ENCODE measurements at places on chromosomes 12 and 14. TPM values are rescaled to one million over a fixed set of nuclear protein-coding genes. Genes with fewer than 3 reads are reported as not detected.

ZBTB42 gene
- 6.7 TPM for total RNA-seq

DNA sequence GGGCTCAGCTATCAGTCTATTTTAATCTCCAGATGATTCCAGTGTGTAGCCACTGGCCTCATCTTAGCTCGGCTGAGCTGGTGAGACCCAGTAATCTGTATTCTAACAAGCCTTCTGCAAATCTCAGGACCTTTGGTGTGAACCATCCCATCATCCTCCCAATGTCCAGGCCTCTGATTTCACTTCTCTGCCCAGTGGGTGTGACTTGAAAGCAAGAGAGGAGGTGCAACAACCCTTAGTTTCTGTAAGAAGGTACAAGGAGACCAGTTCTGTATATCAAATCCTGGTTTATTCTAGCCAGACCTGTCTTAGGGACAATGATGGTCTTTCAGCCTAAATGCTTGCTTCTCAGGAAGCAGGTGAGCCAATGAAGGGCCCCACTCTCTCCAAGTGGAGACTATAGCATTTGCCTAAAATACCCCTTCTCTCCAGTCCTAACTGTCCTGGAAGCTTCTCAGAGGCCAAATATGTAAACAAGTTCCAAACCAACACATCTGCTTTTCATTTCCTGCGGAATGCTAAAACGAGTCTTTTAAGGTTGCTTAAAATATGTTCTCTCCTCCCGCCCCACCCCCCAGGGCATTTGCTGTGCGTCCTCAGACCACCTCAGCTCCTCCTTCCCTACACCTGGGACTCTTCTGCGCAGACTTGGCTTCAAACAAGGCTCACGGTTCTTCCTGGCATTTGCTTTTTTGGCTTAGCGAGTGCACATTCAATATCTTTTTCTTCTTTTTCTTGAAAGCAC is 78.4 kb upstream of the FUT8 start:
- H3K4me3 ChIP-seq: no peak overlapping the region
- no peaks in the 10 kb centered on the region for H3K27me3 ChIP-seq

DNA sequence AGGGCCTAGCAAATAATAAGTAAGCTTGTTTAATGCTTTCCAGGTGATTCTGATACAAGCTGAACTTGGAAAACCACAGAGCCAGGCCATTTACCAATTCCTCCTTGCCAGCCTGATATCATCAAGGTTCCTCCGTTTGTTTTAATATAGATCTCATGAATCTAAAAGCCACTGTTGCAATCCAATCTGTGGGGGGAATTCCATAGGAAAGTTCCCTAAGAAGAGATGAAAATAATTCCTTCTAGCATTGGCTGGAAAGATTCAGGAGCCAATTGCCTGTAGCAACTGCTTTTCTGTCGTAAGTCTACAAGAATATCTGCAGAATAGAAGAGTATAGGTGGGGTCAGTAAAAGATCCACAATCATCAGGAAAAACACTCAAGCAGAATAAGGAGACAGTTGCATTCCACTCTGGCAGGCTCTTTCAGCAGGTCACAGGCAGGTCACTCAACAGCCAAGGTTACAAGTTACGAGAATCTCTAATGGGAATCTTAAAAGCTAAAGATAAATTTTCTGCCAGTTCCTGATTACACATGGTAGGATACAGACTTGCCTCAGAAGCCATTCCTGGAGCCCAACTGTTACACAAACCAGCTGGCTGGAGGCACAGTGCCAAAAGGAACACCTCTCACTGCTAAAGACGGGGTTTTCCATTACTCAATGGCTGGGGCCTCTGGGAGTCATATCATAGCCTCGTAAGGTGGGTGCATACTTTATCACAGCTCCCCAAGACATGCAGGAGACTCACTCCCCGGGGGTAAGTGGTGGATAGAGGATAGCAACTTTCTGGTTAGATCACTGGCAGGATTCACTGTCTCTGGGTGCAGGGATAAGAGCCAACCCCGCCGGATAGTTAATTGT is 43.6 kb downstream of the FGD6 start:
- H3K36me3 ChIP-seq: no peaks in the 10 kb centered on the region
- H3K27me3 ChIP-seq: no peaks in the 10 kb centered on the region
- no peak overlapping the region for H3K27ac ChIP-seq
- peaks cover 10% of the 10 kb centered on the region for H3K4me1 ChIP-seq
- no peak overlapping the region for H3K4me3 ChIP-seq

DNA sequence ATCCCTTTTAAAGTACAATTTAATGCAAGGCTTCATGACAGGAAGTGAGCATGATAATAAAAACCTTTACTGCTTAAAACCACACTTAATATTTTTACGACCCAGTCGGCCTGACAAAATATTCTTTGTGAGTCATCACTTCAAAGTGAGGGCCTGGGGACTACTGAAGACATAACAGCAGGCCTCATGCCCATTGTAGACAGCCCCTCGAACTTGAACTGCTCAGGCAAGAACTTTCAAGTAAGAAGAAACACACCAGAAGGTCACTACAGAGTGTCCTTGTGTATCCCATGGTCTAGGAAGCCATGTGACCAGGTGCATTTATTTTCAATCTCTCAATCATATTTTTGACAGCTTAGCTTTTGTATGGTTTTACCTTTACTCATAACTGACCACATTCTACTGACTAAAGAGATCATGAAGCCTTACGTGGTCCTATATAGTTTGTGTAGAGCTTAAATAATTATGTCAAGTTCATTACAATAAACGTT is 61.4 kb upstream of the MANSC4 start:
- H3K4me3 ChIP-seq: no peak overlapping the region
- DNase-seq: no peak
- no peak overlapping the region for H3K27ac ChIP-seq
- no peaks in the 10 kb centered on the region for H3K36me3 ChIP-seq
- no peaks in the 10 kb centered on the region for H3K27me3 ChIP-seq

- no peak overlapping the region for H3K27ac ChIP-seq
- no peak overlapping the region for H3K4me3 ChIP-seq
- DNase-seq: no peak
Measured at GRCh38 chr12:903055-903454, 46.4 kb downstream of the RAD52 start.

DNA sequence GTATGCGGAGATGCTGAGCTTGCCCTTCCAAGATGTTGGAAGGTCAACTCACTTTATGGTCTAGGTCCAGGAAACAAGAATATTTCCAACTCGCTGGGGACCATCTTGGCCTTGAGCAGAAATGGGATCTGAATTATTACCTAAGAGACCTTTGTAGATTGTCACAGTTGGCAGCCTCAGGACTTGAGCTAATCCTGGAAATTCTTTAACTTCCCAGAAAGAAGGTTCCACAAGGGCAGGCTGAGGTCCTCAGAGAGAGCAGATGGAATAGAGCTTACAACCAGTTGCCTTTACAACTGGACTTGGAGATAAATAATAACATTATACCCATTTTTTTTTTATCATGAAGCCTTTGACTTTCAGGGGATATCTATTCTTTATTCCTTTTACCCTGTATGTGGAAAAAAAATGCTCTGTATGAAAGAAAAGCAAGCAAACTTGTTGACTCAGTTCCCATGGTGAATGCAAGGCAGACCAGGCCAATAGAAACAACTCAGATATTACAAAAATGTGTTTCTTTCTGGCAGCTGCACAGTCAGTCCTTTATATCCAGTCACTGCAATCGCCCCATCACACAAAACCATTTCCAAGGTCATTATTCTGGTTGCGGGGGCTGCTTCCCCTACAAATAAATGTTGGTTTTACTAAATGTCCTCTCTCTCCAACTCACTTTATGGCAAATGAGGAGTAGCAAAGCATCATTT is 401.4 kb downstream of the ZFP36L1 start:
- H3K27ac ChIP-seq: no peak overlapping the region
- no peaks in the 10 kb centered on the region for H3K4me1 ChIP-seq
- no peak for DNase-seq
- no peaks in the 10 kb centered on the region for H3K36me3 ChIP-seq
- no peaks in the 10 kb centered on the region for H3K27me3 ChIP-seq

GRCh38 chr12:81284137-81284536 is 206.3 kb downstream of the ACSS3 start:
- no peak overlapping the region for H3K4me3 ChIP-seq
- no peaks in the 10 kb centered on the region for H3K27me3 ChIP-seq
- no peak for DNase-seq
- no peaks in the 10 kb centered on the region for H3K36me3 ChIP-seq
- no peak overlapping the region for H3K27ac ChIP-seq

- H3K4me3 ChIP-seq: no peak overlapping the region
- no peaks in the 10 kb centered on the region for H3K36me3 ChIP-seq
- no peaks in the 10 kb centered on the region for H3K4me1 ChIP-seq
- no peak for DNase-seq
Measured at GRCh38 chr12:70176290-70176689, 66.9 kb upstream of the CNOT2 start.

GLT1D1 gene
- total RNA-seq: not detected

Measured in SJSA1 (cell line).